ENCODE measurements at places on chromosomes 6 and 20.

DNA sequence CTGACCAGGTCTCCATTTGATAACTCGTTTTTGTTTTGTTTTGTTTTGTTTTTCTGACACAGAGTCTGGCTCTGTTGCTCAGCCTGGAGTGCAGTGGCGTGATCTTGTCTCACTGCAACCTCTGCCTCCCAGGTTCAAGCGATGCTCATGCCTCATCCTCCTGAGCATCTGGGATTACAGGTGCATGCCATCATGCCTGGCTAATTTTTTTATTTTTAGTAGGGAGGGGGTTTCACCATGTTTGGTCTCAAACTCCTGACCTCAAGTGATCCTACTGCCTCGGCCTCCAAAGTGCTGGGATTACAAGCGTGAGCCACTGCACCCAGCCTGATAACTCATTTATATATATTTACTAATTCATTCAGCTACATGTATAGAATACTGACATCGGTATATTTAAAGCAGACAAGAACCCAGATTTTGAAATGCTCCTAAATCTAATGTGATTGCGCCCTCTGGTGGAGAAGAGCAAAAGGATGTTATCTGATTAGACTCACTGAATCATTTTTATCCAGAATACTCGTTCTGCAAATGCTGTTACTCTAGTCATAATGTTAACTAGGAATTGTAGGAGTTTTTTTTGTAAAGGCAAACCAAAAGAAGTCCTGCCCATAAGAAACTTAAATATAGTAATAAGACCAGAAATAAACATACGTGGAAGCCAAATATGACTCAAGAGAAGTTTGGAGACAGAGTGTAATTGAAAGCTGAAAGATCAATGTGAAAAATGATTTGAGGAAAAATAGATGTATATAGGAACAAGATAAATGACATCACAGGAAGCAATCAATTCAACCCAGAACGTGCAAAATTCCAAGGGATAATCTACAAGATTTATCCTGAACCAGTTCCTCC lies 5.3 kb upstream of the COL12A1 start:
- DNase-seq: no peak

DNA sequence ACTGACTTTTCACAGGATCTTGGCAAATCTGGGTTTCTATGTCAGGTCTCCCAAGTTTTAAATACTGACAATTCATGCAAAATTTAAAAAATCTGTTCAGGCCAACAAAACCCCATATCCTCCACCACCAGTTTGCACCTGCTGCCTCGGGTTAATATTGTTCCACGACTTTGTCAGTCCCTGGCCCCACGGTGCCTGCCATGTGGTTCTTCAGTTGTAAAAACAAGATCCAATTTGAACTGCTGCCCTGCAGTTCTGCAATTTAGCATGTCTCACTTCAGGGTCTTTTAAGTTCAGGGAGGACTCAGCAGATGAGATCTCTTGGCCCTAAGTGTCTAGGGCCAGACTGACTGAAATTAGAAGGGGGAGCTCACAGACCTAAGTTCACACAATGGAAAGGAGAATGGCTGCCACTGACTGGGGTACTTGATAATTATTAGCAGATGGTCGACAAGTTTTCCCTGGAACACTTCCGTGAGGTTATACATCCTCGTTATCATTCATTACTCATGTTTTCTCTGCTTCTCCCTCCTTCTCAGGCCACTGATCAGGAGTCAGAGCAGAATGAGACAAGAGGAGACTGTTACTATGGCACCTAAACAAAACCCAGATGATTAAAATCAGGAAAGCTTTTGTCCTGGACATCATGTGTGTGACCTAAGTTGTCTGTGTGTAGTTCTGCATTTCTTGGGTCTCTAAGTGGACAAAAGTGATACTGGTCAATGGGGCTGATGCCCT lies 223.6 kb downstream of the KIF16B start:
- no peak for DNase-seq

GRCh38 chr6:54907355-54907754 lies 60.8 kb downstream of the FAM83B start:
- DNase-seq: no peak

DNA sequence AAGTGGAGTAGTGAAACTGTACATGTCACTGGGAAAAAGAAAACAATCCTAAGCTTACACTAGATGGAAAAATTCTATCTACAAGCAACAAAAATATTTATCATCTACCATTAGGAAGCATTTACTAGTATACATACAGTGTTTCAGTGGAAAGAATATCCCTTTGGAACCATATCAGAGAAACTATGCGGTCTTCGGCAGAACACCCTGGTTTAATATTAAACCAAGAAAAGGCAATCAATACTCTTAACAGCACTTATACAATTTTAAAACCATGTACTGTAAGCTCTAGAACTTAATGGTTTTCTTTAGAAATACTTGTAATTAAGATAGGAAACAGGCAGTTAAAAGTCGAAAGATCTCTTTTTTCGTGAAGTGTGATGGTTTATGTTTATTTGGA lies 32.3 kb downstream of the GCLC start:
- no peak for DNase-seq

GRCh38 chr20:15613530-15613929 lies 959.7 kb downstream of the KIF16B start:
- DNase-seq: no peak

GRCh38 chr6:134452906-134453305 lies 135.0 kb upstream of the SGK1 start:
- DNase-seq: no peak

GRCh38 chr20:58870293-58871014 lies 17.9 kb downstream of the GNAS start:
- no peak for DNase-seq

- DNase-seq: no peak
Measured at GRCh38 chr6:138979813-138980668, 8.0 kb downstream of the REPS1 start.

DNA sequence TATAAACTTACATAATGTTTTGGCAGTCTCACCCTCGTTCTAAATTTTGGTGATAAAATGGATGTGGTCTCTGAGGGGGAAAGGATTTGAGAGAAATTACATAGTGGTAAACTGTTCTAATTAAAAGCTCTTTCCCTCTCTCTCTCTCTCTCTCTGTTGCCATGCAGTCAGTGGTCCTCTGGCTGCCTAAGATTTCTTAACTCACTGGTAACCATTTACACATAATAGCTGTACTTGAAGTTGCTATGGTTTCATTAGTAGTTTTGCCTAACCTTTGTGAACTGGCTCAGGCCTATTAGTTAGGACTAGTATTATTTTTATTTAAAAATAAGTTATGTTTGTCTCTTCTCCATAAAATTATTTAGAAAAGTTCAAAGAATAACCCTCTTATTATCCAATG lies 42.0 kb downstream of the MAPK14 start:
- no peak for DNase-seq
